PC-9 (cell line): ENCODE measurements at places on chromosomes 1 and 21.
A peak's percentile ranks its signal among the peaks of the same experiment; 100 is the strongest.

DNA sequence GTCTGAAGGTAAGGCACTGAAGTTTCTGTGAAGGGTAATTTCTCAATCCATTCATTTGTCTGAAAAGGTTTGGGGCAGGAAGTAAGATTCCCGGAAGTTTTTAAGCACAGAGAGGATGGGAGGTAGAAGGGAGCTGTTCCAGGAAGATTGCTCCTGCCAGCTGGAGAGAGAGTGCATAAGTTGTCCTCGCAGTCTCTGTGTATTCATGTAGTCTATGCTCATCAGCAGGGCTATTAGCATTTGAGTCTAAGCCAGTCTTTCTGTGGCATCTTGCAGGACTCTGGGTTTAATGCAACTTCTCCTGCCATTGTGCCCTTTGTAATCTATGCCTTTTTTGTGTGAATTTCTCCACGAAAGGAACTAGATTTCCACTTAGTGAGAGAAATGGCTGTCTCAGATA lies 140.8 kb upstream of the FGGY start:
- no peaks in the 10 kb centered on the region for H3K27me3 ChIP-seq
- H3K4me3 ChIP-seq, result no peak overlapping the region
- H3K36me3 ChIP-seq, result no peaks in the 10 kb centered on the region
- H3K4me1 ChIP-seq, result peaks cover 40% of the 10 kb centered on the region
- DNase-seq, result peak; percentile 25
- H3K27ac ChIP-seq, result no peak overlapping the region

GRCh38 chr1:90726986-90727480 lies 9.9 kb upstream of the BARHL2 start:
- no peaks in the 10 kb centered on the region for H3K4me1 ChIP-seq
- DNase-seq, result no peak
- no peaks in the 10 kb centered on the region for H3K36me3 ChIP-seq

- no peaks in the 10 kb centered on the region; the same call in 1 of the 2 replicates for H3K4me1 ChIP-seq
- no peak overlapping the region for H3K4me3 ChIP-seq
- H3K27ac ChIP-seq, result no peak overlapping the region
- no peak for DNase-seq
Measured at GRCh38 chr21:44815225-44815624, 2.6 kb downstream of the SUMO3 start.

GRCh38 chr1:246435421-246436041 lies 71.5 kb downstream of the SMYD3 start:
- no peak overlapping the region for H3K27ac ChIP-seq
- no peaks in the 10 kb centered on the region for H3K36me3 ChIP-seq
- no peak for DNase-seq
- no peaks in the 10 kb centered on the region for H3K4me1 ChIP-seq
- H3K27me3 ChIP-seq, result no peaks in the 10 kb centered on the region

- H3K27ac ChIP-seq, result no peak overlapping the region
- no peaks in the 10 kb centered on the region for H3K4me1 ChIP-seq
- no peak overlapping the region for H3K4me3 ChIP-seq
Measured at GRCh38 chr1:65948609-65949229, 156.0 kb downstream of the PDE4B start.

DNA sequence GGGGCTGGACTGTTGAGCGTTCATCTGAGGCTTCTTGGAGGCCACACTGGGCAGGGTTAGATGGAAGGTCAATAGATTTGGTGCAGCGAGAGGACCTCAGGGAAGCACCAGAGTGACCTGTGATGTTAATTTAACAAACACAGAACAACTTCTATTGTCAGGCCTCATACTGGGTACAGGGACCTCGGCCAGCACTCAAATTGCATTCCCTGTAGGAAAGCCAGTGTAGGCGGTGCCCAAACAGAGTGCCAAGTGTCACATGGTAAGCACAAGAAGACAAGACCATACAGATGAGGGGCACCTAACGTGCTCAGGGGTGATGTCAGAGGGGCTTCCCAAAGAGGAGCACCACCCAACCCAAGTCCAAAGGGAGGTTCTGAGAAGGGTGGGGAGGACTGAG lies 1.3 kb downstream of the TMEM269 start:
- no peak overlapping the region for H3K27ac ChIP-seq
- no peaks in the 10 kb centered on the region for H3K27me3 ChIP-seq
- H3K4me3 ChIP-seq, result no peak overlapping the region
- no peak for DNase-seq
- H3K4me1 ChIP-seq, result no peaks in the 10 kb centered on the region

DNA sequence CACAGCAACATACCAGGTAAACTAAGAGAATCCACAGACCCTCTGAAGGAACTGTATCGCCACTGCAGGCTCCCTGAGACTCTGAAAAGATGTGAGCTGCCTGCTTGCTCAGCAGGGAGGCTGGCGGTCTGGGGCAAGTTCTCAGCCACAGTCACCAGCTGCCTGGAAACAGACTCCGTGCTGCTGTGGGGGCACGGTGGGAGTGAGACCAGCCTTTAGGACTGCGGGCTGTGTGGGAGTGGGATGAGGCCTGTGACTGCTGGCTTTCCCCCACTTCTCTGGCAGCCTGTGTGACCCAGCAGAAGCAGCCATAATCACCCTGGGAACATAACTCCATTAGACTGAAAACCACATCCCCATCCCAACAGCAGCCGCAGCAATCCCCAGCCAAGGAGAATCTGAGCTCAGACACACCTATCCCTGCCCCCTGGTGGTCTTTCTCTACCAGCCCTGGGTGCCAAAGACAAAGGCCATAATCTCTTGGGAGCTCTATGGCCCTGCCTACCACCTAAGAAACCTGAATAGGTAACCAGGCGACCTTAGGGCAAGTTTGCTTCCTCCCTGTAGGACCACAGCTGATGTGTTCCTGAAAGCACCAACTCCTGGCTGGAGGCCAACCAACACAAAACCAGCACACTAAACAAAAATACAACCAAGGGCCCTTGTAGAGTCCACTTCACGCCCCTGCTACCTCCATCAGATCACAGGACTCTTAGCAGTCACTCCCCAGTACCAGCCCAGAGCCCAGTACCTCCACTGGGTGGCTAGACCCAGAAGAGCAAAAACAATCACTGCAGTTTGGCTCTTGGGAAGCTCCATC lies 151.5 kb downstream of the SMYD3 start:
- DNase-seq, result no peak
- no peak overlapping the region for H3K27ac ChIP-seq
- H3K36me3 ChIP-seq, result no peaks in the 10 kb centered on the region
- H3K4me3 ChIP-seq, result no peak overlapping the region
- no peaks in the 10 kb centered on the region for H3K4me1 ChIP-seq

GRCh38 chr1:28236656-28237322 lies 865 bp downstream of the ATP5IF1 start:
- no peak for DNase-seq
- peak overlapping the region; percentile 88 for H3K4me3 ChIP-seq
- H3K27me3 ChIP-seq, result no peaks in the 10 kb centered on the region
- no peaks in the 10 kb centered on the region for H3K36me3 ChIP-seq

GRCh38 chr1:39960431-39960958 lies 5.5 kb downstream of the MFSD2A start:
- H3K4me1 ChIP-seq, result peaks cover 9% of the 10 kb centered on the region
- H3K4me3 ChIP-seq, result no peak overlapping the region
- H3K27ac ChIP-seq, result no peak overlapping the region
- H3K27me3 ChIP-seq, result no peaks in the 10 kb centered on the region

- no peaks in the 10 kb centered on the region for H3K4me1 ChIP-seq
- H3K4me3 ChIP-seq, result no peak overlapping the region
- H3K27ac ChIP-seq, result no peak overlapping the region
- no peaks in the 10 kb centered on the region for H3K36me3 ChIP-seq
- DNase-seq, result no peak
- no peaks in the 10 kb centered on the region for H3K27me3 ChIP-seq
Measured at GRCh38 chr1:200226268-200226968, 183.4 kb downstream of the ZNF281 start.

DNA sequence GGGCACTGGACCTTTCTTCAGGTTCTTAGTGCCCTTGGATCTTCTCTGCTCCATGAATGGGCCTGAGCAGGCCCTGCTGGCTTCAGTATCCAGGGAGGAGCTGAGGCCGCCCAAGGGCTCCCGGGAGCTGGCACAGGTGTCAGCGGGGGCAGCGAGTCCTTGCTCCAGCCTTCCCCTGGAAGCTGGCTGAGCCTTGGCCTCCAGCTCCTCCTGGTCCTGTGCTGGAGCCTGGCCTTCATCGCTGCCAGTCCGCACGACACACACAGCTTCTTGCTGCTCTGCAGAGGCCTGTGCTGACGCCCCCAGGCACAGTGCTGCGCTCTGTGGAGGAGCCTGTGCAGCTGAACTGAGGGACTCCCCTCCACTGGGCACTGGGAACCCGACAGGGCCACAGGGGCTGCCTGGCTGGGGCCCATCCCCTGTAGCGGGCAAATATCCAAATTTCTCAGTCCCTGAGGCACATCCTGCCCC lies 1.7 kb downstream of the SPOCD1 start:
- DNase-seq, result no peak
- no peak overlapping the region for H3K4me3 ChIP-seq
- H3K27ac ChIP-seq, result no peak overlapping the region
- peaks cover 5% of the 10 kb centered on the region for H3K4me1 ChIP-seq

GRCh38 chr1:234395297-234395696 lies 22.0 kb downstream of the COA6 start:
- H3K36me3 ChIP-seq, result peaks cover 23% of the 10 kb centered on the region; the same call in 1 of the 2 replicates
- H3K4me1 ChIP-seq, result no peaks in the 10 kb centered on the region
- DNase-seq, result no peak
- H3K27me3 ChIP-seq, result no peaks in the 10 kb centered on the region

DNA sequence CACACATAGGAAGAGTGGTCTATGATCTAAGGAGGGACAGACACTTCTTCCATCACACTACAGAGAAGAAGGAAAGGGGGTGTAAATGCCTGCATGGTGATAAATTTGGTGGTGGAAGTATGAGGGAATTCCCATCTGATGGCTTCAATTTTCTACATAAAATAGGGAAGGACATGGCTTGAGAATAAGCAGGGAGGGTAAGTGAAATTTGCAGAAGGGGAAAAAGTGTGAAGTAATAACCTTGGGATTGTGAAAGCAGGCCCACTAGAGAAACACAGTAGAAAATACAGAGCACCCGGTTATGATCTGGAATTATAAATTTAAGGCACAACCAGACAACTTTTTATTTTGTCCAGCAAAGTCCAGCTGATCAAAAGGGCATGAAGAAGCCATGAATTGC lies 22.7 kb upstream of the HIVEP3 start:
- peaks cover 37% of the 10 kb centered on the region for H3K4me1 ChIP-seq
- H3K27me3 ChIP-seq, result no peaks in the 10 kb centered on the region

- peaks cover 8% of the 10 kb centered on the region; the same call in 1 of the 2 replicates for H3K27me3 ChIP-seq
- DNase-seq, result no peak
- H3K4me1 ChIP-seq, result no peaks in the 10 kb centered on the region
- no peak overlapping the region for H3K4me3 ChIP-seq
- H3K27ac ChIP-seq, result no peak overlapping the region
Measured at GRCh38 chr1:146022403-146023127, 1.0 kb upstream of the HJV start.

DNA sequence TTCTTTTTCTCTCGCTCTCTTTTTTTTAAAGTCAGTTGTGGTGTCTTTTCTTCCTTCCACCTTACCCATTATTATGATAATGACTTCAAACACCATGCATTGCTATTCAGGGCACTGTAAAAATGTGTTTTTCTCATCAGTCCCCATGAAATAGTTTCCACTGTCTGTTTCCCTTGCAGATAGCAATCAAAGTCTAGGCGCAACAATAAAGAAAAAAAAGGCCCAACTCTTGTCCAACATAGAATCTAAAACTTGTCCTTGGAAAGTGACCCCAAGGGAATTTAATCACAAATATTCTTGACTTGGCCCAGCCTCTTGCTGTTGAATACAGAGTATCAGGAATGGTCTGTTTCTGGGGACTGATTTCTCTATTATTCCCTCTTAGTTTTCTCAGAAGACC lies 382.5 kb downstream of the PLPP3 start:
- H3K4me1 ChIP-seq, result peaks cover 10% of the 10 kb centered on the region
- no peak overlapping the region for H3K27ac ChIP-seq
- no peak overlapping the region for H3K4me3 ChIP-seq
- H3K36me3 ChIP-seq, result no peaks in the 10 kb centered on the region
- H3K27me3 ChIP-seq, result no peaks in the 10 kb centered on the region

DNA sequence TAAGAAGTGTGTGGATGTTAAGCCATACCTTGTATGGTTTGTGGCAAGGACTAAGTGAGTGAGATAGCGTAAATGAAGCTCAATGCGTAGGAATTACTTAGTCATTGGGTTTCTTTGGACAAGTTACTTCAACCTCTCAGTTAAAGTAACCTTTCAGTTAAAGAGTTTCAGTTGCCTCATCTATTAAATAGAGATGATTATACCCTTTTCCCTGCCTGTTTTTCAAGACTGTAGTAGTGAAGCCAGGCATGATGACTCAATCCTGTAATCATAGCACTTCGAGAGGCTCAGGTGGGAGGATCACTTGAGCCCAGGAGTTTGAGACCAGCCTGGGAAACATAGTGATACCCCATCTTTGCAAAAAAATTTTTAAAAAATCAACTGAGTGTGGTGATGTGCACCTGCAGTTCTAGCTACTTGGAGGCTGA lies 6.3 kb downstream of the ZMPSTE24 start:
- H3K27me3 ChIP-seq, result no peaks in the 10 kb centered on the region
- peaks cover 52% of the 10 kb centered on the region for H3K36me3 ChIP-seq
- H3K27ac ChIP-seq, result no peak overlapping the region
- no peak overlapping the region for H3K4me3 ChIP-seq
- no peak for DNase-seq
- no peaks in the 10 kb centered on the region; the same call in 1 of the 2 replicates for H3K4me1 ChIP-seq

- no peaks in the 10 kb centered on the region for H3K36me3 ChIP-seq
- peak overlapping the region; percentile 65 for H3K4me3 ChIP-seq
- H3K27ac ChIP-seq, result no peak overlapping the region
- peak; percentile 38 for DNase-seq
- H3K4me1 ChIP-seq, result peaks cover 50% of the 10 kb centered on the region
Measured at GRCh38 chr1:110210604-110211495, 736 bp downstream of the KCNC4 start.

- 0 out of 2 replicates have a peak, but pooled peaks cover 10% of the 10 kb centered on the region for H3K36me3 ChIP-seq
- no peak overlapping the region for H3K4me3 ChIP-seq
- H3K27me3 ChIP-seq, result no peaks in the 10 kb centered on the region
- 0 out of 2 replicates have a peak, but pooled peaks cover 5% of the 10 kb centered on the region for H3K4me1 ChIP-seq
- H3K27ac ChIP-seq, result no peak overlapping the region
- no peak for DNase-seq
Measured at GRCh38 chr1:85349224-85349623, 72.8 kb upstream of the BCL10 start.

DNA sequence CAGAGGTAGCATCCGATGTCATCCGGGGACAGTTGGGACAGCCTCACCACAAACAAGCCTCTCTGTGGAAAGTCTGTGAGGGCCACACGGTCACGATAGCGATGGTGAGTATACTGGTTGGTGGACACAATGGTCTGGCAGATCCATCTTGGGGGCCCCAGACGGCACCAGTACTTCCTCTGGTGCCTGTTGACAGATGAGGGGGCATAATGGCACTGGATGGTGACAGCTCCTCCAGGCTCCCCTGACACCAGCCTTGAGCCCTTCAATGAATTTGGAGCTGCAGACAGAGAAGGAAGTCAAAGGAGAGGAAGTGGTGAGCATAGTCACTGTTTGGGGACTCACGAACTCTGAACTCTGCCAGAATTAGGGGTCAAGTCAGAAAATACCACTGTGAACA lies 8.0 kb downstream of the FCAMR start:
- no peaks in the 10 kb centered on the region for H3K4me1 ChIP-seq
- H3K36me3 ChIP-seq, result no peaks in the 10 kb centered on the region
- H3K27ac ChIP-seq, result no peak overlapping the region
- no peaks in the 10 kb centered on the region for H3K27me3 ChIP-seq
